CD4-positive, alpha-beta memory T cell (primary cell): ENCODE measurements at places on chromosomes 13 and 19. TPM values are rescaled to one million over a fixed set of nuclear protein-coding genes. Genes with fewer than 3 reads are reported as not detected.

DNA sequence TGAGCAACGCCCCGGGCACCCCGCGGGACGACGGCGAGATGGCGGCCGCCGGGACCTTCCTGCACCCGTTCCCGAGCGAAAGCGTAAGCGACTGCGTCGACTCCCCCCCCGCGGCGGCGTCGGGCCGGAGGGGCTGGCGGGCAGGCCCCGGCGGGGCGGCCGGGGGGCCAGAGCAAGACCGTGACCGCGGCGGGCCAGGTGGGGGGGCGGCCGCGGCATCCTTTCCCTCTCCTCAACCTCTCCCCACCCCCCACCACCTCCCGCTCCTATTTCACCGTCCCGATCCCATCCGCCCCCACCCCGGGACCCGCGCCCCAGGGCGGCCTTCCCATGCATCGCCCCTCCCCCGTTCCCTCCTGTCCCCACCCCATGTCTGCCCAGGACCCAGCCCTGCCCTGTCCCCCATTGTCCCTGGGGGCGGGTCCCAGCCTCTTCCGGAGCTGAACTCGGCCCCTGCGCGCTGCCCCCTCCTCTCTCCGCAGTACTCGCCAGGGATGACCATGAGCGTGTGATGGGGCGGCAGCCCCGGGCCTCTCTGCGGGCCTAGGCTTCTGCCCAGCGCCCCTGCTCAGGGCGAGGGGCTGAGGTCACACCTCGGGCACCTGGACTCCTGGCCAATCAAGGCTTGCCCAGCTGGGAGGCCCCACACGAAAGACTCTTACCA is 4.1 kb downstream of the ISYNA1 start:
- peaks cover 31% of the 10 kb centered on the region for H3K4me1 ChIP-seq
- no peak overlapping the region for H3K27ac ChIP-seq
- H3K27me3 ChIP-seq: no peaks in the 10 kb centered on the region
- no peak overlapping the region for H3K4me3 ChIP-seq
- no peaks in the 10 kb centered on the region for H3K36me3 ChIP-seq

GRCh38 chr19:51712461-51713081 is 11.2 kb downstream of the HAS1 start:
- no peaks in the 10 kb centered on the region for H3K36me3 ChIP-seq
- no peak overlapping the region for H3K4me3 ChIP-seq
- no peaks in the 10 kb centered on the region for H3K27me3 ChIP-seq

GRCh38 chr19:48004236-48004635 is 9.8 kb downstream of the ELSPBP1 start:
- H3K27ac ChIP-seq: no peak overlapping the region
- no peak overlapping the region for H3K4me3 ChIP-seq
- no peaks in the 10 kb centered on the region for H3K36me3 ChIP-seq
- no peaks in the 10 kb centered on the region for H3K4me1 ChIP-seq

- H3K27ac ChIP-seq: no peak overlapping the region
- H3K27me3 ChIP-seq: no peaks in the 10 kb centered on the region
- no peaks in the 10 kb centered on the region for H3K4me1 ChIP-seq
- DNase-seq: no peak
- H3K36me3 ChIP-seq: no peaks in the 10 kb centered on the region
These were observed 553.6 kb upstream of the ATXN8OS start for GRCh38 chr13:69553976-69554375.

DNA sequence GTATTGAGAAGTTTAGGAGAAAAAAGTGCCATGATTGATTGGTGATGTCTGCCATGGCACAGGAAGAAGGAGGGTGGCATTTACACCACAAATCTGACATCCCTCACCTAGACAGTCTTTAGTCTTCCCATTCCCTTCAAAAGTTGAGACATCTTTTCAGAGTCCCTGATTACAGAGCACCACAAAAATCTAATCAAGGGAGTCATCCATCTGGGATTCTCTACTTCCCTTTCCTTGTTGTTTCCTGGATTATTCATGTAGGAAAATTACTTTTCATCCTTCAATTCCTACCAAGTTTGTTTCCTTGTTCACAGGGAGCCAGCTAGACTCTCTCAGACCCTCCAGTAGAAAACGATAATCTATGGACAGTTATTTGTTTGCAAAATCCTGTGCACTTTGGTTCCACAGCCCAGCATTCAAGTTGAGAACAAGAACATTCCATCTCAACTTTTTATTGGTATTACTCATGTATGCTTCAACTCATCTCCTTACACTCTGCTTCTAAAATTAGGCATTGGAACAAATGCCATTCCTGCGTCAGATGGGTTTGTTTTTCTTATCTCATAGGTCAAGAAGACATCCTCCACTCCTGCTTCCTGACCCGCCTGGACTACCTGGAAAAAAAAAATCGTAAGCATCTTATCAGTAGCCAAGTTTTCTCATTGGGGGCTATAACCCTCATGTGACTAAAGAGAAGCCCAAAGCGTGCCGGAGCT is 259.9 kb downstream of the FOXO1 start:
- H3K27ac ChIP-seq: no peak overlapping the region
- no peaks in the 10 kb centered on the region for H3K27me3 ChIP-seq
- peaks cover 10% of the 10 kb centered on the region for H3K4me1 ChIP-seq
- H3K36me3 ChIP-seq: no peaks in the 10 kb centered on the region
- no peak overlapping the region for H3K4me3 ChIP-seq
- DNase-seq: no peak

PVR gene
- 1.0 TPM for total RNA-seq
